ENCODE measurements at places on chromosomes 4 and X.

DNA sequence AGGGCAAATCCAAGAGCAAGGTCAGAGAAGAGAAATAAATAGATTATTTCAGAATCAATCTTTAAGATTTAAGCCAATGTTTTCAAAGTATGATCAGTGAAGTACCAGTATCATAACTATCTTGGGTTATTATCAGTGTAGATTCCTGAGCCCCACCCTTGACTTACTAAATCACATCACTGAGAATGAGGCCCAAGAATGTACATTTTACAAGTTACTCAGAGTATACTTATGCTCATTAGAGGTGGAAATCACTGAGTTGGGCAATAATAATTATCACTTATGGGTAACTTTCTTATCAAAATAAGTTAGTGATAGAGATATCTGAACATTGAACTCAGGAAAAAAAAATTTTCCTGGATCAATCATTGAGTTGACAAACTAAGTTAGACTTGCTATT lies 121.6 kb upstream of the NOCT start:
- no peak for DNase-seq

DNA sequence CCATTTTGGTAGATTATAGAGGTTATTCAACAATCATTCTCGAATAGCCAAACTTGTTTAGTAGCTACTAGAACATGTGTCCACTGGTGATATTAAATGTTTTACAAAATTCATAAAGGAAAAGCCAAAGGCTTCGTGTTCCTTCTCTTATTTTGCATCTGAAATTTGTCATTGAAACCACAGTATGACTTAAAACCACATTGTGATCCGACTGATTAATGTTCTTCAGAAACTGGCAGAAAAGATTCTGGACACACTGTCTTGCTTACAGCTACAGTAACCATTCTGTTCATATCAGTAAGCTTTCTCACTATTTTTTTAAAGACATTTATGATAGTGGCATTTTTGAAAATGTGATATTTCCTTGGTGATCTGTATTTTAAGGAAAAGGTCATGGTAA lies 2.6 kb upstream of the SMARCA1 start:
- DNase-seq = no peak

DNA sequence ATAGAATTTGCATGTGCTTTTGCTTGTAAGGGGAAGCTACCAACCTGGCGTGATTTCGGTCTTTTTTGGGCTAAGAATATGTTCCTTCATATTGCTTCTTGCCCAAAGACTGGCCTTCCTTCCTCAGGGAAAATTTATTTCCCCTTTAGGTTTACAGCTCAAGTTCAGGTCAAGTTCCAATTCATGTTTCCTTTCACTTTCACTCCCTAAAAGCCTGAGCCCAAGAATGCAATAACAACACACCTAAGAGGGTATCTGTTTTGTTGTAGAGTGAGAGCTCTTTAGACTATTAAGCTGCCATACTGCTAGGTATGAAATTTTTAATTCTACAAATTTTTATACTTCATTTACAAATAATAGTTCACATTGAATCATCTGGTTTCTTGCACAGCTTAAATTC lies 299.6 kb downstream of the TLL1 start:
- no peak for DNase-seq

GRCh38 chrX:18994713-18995112 lies 10.8 kb upstream of the PHKA2 start:
- no peak for DNase-seq

GRCh38 chr4:163161536-163162205 lies 5.0 kb downstream of the NAF1 start:
- DNase-seq = no peak

- DNase-seq = no peak
These were observed 423.0 kb upstream of the MAGEB2 start for GRCh38 chrX:29792335-29792734.

DNA sequence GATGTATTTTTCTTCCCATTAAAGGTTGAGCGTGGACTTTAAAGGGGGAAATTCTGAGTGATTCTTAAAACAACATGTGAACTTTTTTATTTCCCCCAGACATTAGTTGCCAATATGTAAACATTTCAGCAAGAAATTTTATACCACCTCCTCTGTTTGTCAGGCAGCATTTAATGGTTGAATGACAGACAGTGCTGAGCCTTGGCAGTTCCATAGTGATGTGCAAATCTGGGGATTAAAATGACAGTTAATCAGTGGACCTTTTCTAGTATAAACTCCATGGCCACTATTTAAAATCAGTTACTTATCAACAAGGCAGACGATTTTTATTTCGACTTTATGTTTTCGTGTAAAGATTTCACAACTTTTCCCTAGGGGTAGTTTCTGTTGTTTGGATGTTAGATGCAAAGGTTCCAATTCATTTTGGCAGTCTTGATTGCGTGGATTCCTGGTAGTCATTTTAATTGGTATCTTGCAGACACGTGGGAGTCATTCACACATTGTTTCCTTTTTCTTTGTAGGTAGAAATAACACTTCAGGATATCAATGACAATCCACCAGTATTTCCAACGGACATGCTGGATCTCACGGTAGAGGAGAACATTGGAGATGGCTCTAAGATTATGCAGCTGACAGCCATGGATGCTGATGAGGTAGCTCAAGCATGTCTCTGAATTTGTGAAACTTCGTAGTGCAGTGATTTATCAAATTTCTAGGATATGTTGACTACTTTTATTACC lies 83.7 kb downstream of the FAT4 start:
- no peak for DNase-seq

DNA sequence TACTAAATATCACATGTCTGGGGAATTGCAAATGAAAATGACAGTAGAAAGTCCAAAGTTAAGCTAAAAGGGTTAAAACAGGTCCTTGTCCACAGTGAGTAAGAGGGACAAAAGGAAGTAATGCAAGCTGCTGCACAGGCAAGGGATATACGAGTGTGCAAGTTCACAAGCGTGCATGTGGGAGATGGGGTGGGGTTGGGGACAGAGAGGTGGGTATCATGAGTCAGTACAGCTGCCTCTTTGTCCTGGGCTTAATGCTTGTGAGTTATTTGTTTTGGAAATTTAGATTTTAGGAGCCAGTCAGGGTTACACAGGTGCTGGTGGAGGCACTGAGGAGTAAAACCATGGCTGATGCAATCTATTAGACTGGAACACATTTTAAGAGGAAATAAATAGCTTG lies 3.3 kb upstream of the GPRASP2 start:
- DNase-seq = no peak

DNA sequence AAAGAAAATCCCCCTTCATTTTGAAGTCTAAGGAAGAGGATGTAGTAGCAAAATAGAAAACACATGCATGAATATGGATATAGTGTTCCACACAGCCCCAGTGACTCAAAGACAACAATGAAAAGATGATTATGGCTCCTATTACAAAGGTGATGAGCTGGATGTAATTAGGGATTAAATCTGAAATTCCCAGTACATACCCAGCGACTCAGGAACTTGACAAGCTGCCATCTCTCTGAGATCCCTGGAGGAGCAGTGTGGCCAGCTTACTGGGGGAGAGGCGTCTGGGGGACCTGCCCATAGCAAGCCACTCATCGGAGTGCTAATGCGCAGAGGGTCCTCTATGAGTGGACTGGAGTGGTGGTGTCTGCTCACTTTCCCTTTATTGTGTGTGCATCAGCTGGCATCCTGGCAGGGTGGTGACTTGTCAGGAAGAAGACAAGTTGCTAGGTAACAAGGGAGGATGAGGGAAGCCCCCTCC lies 42.7 kb upstream of the MGST2 start:
- no peak for DNase-seq

GRCh38 chrX:105869701-105870100 lies 47.4 kb downstream of the NRK start:
- no peak for DNase-seq

DNA sequence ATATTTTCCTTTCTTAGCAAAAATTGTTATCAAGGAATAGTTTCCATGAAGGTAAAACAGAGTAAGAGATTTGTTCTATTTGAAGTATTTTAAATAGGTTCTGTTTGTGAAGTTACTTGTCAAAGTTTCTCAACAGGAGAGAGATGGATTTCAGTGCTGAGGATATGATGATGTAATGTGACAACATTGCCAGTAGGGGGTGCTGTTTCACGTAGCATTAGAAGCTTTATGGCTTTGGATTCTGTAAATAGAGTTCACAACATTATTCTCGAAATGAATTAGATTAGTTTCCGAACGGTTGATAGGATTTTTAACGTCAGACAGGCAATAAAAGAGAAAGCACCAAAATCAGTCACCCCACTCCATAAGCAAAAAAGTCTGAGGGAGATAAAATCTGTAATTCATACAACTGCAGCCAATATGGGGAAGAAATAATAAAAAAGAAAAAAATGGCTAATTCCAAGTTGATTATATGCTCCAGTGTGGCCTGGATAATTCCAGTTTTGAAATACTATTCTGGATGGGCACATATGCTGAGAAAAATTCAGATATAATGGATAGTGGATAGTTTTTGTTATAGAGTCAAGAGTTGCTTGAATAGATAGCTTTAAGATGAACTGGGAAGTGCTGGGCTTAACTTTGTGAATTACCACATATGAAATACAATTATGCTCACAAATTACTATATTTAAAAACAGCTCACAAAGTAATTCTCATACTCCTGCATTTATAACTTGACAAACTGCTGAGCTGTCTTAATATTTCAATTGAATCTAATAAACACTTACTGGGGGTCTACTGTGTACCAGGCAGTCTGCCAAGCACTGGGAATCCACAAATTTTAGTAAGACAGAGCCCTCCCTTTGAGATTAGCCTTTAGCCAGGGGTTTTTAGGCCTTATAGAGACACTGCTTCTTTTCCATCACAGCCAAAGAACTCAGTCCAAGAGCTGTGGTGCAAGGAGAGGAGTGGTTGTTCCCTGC lies 109.1 kb downstream of the GPAT3 start:
- no peak for DNase-seq

GRCh38 chrX:40392599-40392998 lies 188.2 kb upstream of the ATP6AP2 start:
- no peak for DNase-seq

- no peak for DNase-seq
These were observed 491.6 kb upstream of the AADAT start for GRCh38 chr4:170581322-170581721.

DNA sequence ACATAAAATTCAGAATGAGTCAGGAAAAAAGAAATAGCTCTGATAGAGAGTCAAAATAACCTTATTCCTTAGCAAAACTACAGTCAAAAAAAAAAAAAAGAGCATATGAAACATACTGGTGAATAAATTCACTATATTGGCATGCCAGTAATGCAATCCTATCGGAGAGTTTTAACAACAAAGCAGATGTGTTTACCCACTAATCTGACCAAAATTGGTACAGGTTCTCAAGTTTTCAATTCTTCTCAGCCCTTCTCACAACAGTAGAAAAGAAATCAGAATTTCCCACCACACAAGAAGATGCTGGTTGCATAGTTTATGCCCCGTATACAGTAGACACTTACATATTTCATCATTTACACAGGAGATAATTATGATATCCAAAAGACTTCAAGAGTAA lies 59.4 kb downstream of the LCORL start:
- DNase-seq = no peak

DNA sequence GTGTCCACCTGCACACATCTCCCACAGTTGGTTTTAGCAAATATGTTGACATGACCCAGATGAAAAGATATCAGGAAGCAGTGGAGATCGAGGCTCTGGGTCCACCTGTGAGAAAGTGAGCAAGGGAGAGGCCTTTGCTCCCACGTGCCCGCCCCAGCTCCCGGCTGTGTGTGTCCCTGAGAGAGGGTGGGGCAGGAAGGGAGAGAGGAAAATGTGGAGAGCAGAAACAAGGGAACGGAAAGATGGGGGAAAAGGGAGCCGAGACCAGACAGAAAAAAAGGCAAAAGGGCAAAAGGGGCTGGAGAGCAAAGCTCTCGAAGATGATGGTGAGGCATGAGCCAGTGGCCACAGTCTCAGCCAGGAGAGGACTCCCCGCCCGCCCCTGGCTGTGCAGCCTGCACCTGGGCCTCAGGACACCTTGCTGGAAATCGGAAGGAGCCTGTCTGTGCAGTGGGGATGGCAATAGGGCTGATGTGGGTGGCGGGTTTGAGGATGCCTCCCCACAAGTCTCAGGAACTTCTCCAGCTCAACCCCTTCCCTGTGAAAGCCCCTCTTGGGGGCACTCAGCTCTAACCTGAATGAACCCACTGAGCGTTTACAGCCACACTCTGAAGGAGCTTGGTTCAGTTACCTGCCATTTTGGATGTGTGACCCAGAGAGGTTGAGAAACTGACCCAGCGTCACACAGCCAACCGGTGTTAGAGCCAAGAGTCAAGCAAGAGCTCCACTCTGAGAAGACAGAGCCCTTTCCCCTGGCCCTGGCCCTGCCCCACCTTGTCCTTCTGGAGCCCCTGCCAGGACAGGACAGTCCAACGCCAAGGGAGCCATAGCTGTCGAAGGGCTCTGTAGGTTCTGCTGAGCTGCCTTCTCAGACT lies 20.3 kb upstream of the MSX1 start:
- DNase-seq = no peak

GRCh38 chr4:8321220-8321619 lies 51.7 kb downstream of the HTRA3 start:
- no peak for DNase-seq

DNA sequence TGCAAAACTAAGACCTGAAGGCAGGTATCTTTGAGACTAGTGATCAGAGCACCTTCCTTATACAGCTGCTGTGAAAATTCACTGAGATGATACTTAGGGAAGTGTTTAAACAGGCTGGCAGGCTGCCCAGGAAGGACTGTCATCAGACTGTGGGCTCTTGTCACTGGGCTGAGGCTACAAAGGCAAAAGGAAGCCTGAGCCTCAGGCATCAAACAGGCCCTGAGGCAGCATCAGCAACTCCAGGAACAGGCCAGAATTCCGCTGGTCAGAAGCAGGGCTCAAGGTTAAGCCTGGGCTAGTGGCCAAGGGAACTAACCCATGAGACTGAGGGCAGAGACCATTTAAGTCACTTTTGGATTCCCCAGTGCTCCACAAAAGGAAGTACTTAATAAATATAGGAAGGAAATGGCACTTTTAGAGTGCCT lies 12.8 kb downstream of the PJA1 start:
- no peak for DNase-seq

- peak; percentile 71 for DNase-seq
These were observed 10.9 kb upstream of the CLTRN start for GRCh38 chrX:15675490-15675921.

GRCh38 chrX:155612312-155613224 lies at the start of gene TMLHE:
Gene TMLHE, minus strand, starts transcription at chrX:155612952. Its CDS starts 67,676 bp downstream, at chrX:155545276.
- no peak for DNase-seq

DNA sequence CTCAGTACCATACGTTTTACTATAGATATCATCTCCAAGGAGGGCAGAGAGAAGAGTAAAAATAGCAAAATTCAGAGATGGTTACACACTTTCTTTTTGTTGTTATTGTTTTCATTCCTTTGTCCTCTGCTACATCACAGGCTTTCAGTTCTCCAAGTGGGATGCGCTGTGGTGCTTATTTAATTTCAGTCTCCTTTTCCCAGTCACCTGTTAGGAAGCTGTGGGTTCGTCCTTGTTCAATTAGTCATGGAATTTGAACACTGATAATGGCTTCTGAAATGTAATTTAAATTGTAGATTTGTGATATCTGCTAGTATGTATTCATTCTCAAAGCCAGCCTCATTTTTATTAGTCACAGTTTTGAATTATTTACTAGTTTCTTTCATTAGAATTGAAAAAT lies 38.8 kb upstream of the DHRSX start:
- no peak for DNase-seq

- DNase-seq = no peak
These were observed 551.7 kb upstream of the AMOT start for GRCh38 chrX:113392355-113392754.
